Hypothalamus (tissue), 51 donors: ENCODE measurements at places on chromosomes 16 and 17.

DNA sequence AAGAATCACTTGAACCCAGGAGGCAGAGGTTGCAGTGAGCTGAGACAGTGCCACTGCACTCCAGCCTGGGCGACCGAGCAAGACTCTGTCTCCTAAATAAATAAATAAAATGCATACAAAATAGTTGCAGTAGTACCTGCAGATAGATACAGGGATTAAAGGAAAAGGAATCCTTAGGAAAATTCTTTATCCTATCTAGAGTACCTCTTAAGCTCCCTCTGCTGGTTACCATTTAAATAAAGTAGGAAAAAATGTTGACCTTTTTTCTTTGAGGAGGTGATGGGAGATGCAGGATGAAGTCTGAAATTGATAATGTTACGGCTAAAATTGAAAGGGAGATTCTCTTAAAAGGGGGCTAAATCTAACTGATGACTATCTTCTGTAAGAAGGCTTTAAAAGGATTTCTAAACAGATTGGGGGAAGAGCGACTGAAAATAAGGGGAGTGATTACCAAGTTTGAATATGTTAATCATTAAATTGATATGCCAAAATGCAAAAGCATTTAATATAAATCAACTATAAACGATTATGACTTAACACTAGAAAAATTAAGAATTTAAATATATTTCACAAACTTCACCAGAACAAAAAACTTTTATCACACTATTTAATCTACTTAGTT is 29.4 kb downstream of the C16orf87 start:
- DNase-seq, result no peak

GRCh38 chr16:59988591-59988990 is 1254.5 kb upstream of the GOT2 start:
- no peak for DNase-seq

DNA sequence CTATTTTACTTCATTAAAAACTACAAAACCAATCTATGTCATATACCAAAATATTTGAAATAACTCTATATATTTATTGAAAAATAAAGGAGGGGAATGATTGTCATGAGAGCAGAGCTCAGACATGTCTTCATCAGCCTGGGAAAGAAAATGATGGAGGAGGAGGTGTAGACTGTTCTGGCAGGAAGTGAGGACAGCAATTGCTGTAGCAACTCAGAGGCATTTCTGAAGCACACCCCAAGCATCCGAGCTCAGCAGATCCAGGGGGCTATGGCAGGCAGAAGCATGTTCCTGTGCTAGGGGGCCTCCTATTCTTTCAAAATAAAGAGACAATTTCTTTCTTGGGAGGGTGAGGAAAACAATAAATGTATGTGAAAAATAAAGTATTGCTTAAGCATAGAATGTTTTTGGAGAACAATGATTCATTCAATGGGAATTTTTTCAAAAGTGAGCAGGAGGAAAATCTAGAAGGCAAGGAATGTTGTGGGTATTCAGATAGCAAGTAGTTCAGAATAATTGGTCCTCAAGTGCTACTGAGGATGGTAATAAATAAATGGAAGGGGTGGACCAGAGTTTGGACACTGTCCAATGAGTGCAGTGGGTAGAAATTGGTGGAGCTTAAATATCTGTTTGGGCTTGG is 383.4 kb downstream of the CDH11 start:
- DNase-seq, result no peak

- DNase-seq, result no peak
These were observed 46.0 kb downstream of the TMC5 start for GRCh38 chr16:19463468-19464315.

DNA sequence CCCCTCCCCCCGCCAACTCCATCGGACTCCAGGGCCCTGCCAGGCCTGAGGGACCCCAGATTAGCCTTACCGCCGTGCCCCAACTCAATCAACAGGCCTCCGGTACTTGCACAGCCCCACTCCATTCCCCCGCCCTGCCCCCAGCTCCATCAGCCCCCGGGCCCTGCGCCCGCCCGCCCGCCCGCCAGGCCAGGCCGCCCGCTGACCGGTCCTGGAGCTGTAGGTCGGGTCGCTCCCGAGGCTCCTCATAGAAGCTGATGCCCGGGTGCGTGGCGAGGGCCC is 308 bp downstream of the GTF3C1 start:
- no peak for DNase-seq

DNA sequence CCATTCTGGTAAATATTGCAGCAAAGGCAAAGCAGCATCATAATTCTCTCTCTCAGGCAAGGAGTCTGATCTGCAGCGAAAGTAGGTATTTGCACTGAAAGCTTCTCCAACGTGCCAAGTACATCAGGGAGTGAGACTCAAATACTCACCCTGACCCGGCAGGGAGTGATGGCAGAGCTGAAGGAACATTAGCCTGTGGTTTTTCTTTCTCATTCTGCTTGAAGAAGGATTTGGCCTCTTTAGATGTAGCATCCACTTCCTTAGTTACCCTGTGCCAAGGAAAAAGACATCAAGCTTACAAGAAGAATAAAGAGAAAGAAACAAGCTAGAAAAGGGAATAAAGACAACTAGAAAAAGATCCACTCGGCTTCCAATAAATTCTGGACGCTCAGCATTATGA is 38.4 kb downstream of the CFDP1 start:
- no peak for DNase-seq

- no peak for DNase-seq
These were observed 8.5 kb downstream of the KRT37 start for GRCh38 chr17:41415833-41416335.

DNA sequence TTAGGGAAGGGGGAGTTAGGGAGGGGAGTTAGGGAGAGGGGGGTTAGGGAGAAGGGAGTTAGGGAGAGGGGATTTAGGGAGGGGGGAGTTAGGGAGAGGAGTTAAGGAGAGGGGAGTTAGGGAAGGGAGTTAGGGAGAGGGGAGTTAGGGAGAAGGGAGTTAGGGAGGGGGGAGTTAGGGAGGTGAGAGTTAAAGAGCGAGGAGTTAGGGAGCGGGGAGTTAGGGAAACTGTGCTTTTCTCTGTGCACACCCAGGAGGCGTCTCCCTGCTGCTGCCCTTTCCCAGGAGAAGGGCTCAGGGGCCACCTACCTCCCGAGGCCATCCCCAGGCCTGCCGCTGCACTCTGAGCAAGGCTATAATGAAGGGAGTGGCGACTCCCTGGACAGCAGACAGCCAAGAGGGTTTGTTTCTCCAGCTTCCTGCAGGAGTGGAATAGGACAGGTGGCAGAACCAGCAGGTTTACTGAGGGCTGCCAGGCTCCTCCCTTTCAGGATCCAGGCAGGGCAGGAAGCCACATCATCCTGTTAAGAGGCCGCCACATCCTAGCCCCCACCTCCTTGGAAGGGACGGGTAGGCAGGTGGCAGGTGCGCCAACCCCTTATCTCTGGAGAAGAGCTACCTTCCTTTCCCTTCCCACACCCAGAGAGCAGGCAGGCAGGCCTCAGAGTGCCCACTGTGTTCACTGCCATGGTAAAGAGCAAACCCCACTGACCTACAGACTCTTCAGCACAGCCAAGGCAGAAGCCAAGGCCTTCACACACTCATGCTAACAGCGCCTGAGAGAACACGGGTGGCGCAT is 4.3 kb downstream of the CANT1 start:
- DNase-seq, result no peak
